AG08395 (cell line): ENCODE measurements at places on chromosomes 3 and 15.

GRCh38 chr15:44246521-44247268, 41.8 kb upstream of the GOLM2 start:
- DNase-seq, result no peak

- DNase-seq, result no peak
Observed at GRCh38 chr3:32951410-32951811, at the start of gene CCR4. Gene CCR4 (plus strand): TSS chr3:32951644. CDS start chr3:32953423, 1,779 bp downstream.

GRCh38 chr3:108438542-108438941, 71.9 kb downstream of the MYH15 start:
- no peak for DNase-seq

GRCh38 chr3:149224736-149225594, 3.3 kb upstream of the CP start:
- DNase-seq, result peak; percentile 67

GRCh38 chr15:101161656-101162055, 90.2 kb downstream of the CHSY1 start:
- no peak for DNase-seq

DNA sequence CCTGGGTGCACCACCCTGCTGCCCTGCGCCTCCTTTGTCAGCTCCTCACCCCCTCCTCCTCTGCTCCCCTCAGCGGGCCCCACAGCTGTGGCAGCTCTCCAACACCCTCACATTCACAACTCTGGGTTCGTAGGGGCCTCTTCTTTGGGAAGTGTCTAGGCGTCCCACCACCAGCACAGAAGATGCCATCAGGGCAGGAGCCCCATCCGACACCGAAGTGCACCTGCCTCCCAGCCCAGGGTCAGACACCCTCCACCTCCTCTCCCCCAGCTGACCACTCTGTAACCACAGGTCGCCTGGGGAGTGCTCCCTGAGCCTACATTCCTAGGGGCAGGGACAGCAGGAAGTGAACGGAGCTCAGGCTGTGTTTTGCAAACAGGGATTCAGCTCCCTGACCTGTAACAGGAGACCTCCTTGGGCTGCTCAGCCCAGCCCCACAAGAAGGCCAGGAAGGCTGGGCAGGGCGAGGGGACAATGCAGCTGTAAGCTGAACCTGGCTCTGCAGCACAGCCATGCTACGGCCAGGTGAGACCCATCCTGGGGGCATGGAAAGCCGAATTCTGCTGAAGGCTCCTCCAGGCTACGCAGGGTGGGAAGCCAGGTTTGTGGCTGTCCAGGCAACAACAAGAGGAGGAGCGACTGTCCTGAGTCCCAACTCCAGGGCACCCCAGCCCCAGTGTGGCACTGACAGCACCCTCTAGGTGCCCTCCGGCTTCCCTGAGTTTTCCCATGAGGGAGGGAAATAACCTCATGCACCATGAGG, 269.0 kb downstream of the GOLGA6L6 start:
- DNase-seq, result no peak

DNA sequence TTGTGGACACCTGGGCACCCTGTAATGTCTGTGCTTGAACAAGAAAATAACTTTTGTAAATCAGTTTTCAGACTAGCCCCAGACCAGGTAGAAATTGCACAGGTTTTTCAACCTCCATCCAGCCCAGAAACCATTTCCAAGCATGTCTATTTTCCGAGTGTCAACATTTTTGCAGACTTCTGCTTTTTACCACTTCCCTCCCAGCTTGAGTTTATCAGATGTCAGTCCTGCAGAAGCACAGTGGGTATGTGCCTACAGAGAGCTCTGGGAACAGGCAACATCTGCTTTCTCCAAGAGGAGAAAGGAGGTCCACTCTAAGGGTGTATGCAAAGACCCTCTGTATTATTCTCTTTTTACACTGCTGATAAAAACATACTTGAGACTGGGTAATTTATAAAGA, 83.9 kb downstream of the LRRK1 start:
- no peak for DNase-seq

- DNase-seq, result peak; percentile 94
Observed at GRCh38 chr3:14431917-14432834, 29.8 kb downstream of the SLC6A6 start.

- DNase-seq, result peak; percentile 81
Observed at GRCh38 chr3:57100046-57100695, 39.7 kb downstream of the SPATA12 start.

DNA sequence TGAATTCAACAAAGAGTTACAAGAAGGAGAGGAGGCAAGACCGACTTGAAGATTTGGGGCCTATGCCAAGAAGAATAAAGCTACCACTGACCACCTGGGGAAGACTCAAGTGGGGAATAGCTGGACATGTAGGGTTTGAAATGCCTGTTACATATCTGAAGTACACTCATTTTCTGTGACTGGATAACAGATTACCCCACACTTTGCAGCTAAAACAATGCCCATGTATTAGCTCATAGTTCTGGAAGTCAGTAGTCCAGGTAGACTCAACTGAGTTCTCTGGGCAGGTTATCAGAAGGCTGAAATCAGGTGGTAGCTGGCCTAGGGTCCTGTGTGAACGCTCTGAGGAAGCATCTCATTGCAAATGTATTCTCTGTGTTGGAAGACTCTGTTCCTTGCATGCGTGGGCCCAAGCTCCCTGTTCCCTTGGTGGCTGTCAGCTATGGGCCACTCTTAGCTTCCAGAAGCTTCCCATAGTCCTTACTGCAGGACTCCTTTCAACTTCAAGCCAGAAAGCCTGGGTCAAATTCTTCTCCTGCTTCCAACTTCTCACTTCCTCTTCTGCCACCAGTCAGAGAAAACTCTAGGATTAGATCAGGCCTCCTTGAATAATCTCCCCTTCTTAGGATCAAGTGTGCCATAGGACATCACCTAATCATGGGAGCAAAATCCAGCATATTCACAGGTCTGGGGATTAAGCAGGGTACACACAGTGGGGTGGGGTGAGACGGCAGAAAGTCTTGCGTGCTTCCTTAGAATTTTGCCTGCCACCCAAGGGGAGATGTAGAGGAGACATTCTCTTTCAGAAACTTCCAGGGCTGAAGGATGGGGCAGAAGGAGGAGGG, 187.8 kb downstream of the SHQ1 start:
- no peak for DNase-seq

- DNase-seq, result no peak
Observed at GRCh38 chr3:177946497-177946896, 589.7 kb upstream of the KCNMB2 start.

GRCh38 chr3:196517162-196517800, 2.1 kb upstream of the SMCO1 start:
- DNase-seq, result no peak

DNA sequence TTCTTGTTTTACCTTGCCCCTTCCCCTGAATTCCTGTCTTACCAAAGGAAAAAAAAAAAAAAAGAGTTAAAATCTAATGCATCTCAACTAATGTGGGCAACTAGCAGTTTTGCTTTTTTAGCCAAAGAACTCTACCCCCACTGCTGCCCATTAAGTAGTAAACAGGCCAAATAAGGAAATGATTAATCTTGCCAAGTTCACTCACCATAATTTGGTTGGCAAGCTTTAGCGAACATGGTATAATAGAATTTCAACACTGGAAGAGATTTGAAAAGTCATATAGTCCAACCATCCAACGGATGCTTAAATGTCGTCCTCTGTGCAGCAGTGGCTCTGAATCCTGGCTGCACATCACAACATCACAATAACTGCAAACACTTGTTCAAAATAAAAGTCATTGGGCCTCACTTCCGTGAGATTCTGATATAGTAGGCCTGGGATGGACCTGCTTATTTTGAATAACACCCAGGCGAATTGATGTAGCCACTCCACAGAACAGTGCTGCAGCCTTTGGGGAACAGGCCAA, 142.0 kb upstream of the UBE2E1 start:
- no peak for DNase-seq

DNA sequence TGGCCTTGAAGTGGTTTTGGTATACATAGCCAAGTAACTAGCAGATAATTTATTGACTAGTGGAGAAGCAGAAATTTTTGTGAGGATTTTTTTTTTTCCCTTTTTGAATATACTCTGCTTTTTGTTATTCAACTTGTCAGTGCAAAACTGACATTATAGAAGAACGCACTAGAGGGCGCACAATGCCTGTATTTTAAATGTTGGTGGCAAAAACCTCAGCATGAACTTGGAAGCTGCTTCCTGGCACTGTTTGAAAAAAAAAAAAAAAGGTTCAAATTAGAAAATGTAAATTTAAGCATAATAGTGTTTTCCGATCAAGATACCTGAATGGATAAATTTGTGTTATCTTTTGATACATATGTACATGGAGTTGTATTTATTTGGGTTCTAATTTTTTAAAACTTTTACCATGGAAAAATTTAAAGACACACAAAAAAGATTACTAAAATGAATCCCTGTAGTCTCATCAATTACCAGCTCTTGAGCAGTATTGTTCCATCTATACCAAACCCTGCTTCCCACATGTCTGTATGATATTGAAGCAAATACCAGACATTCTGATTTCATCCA, 56.0 kb downstream of the SLC25A26 start:
- peak; percentile 64 for DNase-seq

DNA sequence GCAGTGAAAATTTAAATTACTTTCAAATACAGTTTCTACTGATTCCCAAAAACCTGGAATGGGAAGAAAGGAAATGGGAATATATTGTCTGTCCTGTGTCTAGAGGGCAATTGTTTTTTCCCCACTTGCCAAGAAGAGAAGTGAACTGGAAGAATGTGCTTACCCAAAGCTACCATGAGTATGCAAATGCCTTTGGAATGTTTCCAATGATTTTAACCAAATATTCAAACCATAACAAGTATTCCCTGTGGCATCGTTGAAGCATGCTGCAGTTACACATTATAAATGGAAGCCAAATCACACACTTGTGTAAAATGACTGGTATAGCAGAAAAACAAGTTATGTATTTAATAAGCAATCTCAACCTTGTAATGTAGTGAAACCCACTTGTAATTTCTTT, 368.2 kb downstream of the GBE1 start:
- DNase-seq, result no peak

DNA sequence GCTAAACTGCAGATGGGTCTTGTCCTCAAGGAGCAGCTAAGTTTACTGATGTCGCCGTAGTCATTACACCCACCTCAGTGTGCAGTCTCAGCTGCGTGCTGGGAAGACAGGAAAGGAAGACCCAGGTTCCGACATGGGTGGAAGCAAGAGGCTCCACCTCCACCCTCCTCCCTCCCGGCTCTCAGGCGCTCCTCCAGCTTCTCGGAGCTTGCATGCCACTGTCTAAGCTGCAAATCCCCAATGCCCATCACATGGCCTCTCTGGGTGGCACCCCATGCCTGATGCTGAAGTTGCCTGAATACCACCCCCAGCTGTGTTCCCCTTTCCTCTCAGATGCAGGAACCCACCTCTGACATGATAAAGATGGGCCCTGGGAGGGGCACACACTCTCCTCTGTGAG, 58.5 kb downstream of the MGLL start:
- no peak for DNase-seq

GRCh38 chr3:182565916-182566796, 227.1 kb upstream of the ATP11B start:
- no peak for DNase-seq

DNA sequence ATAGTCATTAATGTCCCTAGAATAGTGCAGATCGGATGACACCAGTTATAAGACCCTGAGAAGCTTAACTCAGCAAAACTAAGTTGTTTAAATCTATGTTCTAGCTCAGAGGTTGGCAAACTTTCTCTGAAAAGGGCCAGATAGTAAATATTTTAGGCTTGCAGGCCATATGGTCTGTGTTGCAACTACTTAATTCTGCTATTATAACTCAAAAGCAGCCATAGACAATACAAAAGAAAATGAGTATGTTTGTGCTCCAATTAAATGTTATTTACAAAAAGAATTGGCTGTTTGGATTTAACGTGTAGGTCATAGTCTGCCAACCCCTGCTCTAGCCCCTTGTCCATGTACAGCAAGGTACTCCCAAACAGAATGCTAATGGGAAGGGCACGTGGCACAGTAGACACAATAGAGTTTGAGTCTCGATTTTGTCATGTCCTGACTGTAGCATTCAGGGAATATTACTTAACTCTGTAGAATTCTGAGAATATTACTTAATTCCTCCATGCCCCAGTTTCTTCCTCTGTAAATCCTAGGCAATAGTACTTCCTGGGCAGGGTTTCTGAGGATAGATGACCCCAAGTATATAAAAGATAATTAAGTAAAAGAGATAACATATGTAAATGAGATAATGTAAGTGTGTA, 70.5 kb upstream of the ATP2C1 start:
- no peak for DNase-seq

GRCh38 chr3:59258550-59259260, 208.9 kb upstream of the CFAP20DC start:
- no peak for DNase-seq

DNA sequence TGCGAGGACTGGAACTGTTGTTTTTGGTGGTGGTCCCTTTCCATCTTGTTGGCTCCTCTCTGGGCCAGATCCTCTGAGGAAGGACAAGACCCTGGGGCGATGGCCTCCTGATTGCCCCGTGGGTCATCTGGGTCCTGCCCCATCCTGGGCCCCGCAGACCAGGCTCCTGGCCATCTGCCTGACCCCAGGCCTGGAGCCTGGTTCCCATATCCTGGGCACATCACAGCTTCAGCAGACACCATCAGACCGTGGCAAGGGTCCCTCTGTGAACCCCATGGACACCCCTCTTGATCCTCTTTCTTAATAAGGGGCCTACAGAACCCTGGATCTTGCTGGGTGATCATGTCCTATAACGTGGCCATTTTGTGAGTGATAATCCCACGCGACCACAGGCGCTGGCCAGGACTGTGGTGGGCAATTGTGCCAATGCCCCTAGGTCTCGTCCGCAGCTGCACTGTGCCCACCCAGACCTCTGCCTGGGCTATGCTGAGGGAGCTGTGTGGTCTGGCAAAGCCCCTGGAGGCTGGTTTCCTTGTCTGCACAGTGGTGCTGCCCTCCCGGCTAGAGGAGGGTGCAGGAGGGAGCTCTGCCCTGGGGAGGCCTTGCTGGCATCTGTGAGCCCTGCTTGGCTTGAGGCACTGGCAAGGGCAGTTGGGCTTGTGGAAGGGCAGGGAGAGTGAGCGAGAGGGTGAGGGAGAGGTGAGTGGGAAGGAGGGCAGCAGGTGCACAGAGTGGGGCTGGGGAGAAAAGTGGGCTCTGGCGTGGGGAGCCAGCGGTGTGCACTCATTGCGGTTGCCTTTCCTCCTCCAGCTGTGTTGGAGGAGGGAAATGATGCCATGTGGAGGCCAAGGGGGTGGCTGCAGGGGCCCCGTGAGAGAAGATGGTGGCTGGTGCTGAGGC, 53.1 kb upstream of the PRR23E start:
- DNase-seq, result no peak

DNA sequence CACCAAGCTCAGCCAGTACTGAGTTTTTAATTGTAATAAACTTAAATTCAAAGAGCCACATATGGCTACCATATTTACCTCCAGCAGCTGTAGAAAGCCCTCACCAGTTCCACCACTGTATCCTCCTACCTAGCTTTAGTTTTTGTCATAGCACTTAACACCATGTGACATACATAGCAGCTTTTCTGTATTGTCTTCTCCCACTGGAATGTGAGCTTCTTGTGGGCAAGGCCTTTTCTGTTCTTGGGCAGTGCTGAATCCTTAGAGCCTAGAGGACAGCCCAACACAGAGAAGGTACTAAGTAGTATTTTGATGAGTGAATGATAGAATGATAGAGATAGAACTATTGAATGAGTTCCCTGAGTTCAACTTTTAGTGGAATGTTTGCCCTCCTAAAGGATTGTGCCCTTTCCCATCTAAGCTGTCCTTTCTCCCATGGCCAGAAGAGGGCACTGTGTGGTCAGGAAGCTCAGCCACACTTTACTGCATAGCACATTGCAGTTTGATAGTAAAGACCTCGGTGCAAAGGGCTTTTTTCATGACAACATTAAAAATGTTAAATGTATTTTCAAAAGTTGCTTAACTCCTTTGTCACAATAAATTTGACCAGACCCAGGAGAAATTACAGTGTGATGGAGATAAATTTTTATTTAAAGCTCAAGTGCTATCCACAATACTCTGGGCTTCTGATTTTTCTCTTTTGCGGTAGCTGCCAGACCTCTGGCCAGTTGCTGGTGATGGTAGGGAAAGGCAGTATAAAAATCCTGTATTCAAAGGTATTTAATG, 115.8 kb downstream of the GHSR start:
- peak; percentile 63 for DNase-seq
